Astrocyte of the cerebellum (primary cell): ENCODE measurements at places on chromosomes 2 and 18.
A peak's percentile ranks its signal among the peaks of the same experiment; 100 is the strongest.

GRCh38 chr2:195559431-195559914, 97.6 kb upstream of the SLC39A10 start:
- peak; percentile 76 for DNase-seq

DNA sequence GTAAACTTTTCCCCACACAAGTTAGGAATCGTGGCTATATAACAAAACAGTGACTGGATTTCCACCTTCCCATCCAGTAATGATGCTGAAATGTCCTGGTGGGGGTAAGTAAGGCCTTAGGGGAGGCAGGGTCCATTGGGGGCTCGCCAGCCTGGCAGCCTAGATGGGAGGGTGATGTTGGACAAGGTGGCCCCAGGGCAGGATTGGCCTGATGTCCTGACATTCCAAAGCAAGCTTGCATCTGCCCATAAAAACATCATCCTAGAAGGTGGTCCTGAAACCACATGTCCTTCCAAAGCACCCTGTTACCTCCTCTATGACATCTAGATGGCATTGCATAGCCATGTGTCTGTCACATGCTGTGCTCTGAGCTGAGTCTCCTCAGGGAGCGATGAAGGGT, 54.1 kb upstream of the RAB6C start:
- no peak for DNase-seq

DNA sequence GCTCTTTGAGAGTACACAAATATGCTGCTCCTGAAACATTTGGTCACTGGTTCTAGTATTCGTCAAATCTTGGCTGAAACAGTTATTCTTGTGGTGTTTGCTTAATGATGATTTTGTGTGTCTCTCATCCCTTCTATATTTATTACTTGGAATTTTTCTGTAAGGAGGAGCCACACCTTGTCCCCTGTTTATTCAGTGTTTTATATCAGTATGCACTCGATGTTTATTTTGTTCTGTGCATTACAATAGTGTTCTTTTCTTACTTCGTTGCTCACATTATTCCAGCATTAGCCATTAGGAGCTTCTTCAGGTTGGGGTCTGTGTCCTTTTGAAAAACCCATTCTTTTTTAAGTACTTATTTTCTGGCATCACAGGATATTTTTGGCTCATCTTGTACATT, 5.1 kb upstream of the RAMP1 start:
- no peak for DNase-seq

DNA sequence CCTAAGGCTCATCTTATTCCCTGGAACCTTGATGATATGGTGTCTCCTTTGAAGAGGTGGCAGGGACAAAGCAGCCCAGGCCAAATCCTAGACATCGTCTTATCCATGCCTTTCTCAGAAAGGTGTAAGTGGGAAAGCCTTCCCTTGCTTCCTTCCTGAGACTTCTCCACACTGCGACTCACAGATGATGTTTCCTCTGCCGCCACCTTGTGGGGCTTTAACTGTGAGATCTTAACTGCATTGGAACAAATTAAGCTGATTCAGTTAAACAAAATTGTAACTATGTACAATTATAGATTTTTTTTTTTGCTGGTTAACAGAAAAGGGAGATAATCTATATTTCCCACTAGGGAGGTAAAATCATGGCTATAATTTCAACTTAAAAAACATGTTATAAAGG, 10.0 kb upstream of the GCA start:
- no peak for DNase-seq

DNA sequence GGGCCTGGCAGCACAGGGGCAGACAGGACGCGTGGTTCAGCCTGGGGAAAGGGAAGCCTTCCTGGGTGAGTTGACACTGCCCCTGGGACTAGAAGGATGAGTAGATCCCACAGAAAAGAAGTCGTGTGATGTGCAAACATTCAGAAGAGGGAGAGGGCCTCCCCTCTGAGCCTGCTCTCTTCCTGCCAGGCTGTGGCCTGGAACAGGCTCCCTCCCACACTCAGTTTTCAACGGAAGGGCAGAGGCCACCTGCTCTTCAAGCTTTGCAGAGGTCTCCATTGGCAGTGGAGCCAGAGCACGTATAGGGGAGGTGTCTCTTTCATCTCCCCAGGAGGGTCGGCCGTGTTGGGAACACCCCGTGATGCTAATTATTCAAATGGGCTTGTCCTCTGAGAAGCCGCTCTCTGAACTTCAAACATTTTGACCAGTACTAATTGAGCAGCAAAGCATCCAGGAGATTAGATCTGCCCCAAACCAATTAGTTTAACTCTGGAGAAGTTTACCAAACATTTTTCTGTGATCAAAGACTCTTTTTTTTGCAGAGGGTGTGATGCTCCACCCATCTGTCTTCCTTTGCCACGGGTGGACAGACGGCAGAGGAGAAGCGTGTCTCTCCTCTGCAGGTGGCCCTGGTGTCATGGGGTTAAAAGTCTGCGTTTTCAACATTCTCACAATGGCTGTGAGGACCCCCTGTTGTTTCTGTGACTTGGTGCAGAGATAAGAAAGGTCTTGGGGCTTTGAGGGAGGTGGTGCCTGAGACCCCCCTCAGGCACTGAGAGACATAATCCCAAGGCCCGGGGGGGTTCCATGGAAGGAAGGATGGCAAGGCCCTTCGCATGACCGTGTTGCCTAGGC, 29.5 kb upstream of the ODC1 start:
- DNase-seq: no peak
